ENCODE measurements at places on chromosomes 11 and 22. TPM values are rescaled to one million over a fixed set of nuclear protein-coding genes. Genes with fewer than 3 reads are reported as not detected.

DNA sequence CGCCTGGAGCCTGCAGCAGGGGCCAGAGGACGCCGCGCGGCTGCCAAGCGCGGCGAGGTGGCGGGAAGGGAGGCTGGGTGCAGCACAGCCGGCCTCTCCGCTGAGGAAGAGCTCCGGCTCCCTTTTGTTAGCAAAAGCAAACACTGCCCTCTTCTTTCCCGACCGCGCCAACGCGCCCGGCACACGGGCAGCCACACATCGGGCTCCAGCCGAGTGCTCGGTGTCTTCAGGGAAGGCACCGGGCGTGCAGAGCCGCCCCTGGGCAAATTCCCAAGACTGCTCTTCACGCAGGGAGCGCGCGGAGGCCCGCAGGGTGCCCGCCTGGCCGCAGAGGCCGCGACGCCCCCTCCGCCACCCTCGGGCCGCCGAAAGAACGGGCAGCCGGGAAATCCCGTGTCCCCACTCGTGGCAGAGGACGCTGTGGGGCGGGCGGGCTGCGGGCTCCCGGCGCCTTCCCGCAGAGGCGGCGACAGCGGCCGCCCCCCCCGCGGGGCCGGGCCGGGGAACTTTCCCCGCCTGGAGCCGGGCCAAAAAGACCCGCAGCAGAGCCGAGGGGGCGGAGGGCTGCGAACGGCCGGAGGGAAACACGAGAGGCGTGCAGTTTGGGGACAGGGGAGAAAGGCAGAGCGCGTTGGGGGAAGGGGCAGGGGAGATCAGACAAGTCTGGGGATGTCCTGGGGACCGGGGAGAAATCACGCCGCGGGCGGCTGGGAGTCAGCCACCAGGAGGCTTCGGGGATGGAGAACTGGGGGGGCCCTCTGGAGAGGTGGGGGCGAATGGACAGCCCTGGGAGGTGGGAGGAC, 931 bp downstream of the CADM1 start:
- peak; percentile 64 for DNase-seq

BACE1 gene
- total RNA-seq = 18.2 TPM

OR52I1 gene
- total RNA-seq = not detected

GRCh38 chr22:30754971-30755758, 60.5 kb downstream of the OSBP2 start:
- DNase-seq = peak; percentile 65

- DNase-seq = no peak
These were observed 42.9 kb downstream of the ARFGAP3 start for GRCh38 chr22:42814215-42814614.

GRCh38 chr11:47387944-47388696, 9.8 kb upstream of the SPI1 start:
- DNase-seq = no peak

Measured in mammary epithelial cell (primary cell).